ENCODE measurements at places on chromosomes 5 and 9. TPM values are rescaled to one million over a fixed set of nuclear protein-coding genes. Genes with fewer than 3 reads are reported as not detected.
A peak's percentile ranks its signal among the peaks of the same experiment; 100 is the strongest.

DNA sequence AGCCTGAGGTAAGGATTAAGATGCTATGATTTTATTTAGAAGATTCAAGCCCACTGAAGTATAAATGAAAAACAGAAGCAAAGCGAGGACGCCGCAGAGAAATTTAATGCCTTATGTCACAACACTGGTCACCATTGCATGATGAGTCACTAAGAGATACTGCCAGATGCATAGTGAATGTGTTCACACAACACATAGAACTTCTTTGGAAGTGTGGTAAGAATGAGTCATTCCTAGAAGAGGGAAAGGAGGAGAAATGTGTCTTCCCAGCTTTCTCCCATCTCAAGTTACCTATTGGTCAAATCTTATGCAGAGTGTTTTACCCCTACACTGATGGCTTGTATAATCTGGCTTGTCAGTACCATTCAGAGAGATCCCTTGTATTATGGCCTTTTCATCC, 465.3 kb upstream of the ARRDC3 start:
- DNase-seq, result no peak

GRCh38 chr9:259405-260404, 45.0 kb downstream of the DOCK8 start:
- no peak for DNase-seq

- DNase-seq, result no peak
Measured at GRCh38 chr9:70832492-70832891, 288.9 kb downstream of the TRPM3 start.

DNA sequence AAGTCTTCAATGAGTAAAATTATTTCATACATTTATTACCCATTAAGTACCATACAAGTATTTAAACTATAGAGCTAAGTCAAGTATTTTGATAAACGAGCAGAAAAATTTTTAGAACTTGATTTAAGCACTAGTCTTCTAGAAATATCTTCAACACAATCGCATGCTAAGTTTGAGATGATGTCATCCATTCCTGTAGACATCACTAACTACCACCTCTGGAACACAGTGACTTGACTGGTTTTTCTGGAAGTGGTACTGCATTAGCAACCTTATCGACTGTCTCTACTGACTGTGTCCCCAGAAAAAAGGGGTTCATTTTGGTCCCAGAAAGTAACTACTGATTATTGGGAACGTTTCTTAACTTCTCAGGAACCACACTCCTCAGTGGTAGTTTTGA, 69.0 kb downstream of the CDC14B start:
- no peak for DNase-seq

- no peak for DNase-seq
Measured at GRCh38 chr9:93011114-93011513, 47.4 kb upstream of the SUSD3 start.

- no peak for DNase-seq
Measured at GRCh38 chr9:126678989-126679388, 65.3 kb downstream of the LMX1B start.

GRCh38 chr9:133117271-133118178, 3.5 kb downstream of the RALGDS start:
- peak; percentile 77 for DNase-seq

GRCh38 chr5:16685069-16685468, 68.3 kb upstream of the RETREG1 start:
- DNase-seq, result no peak

- DNase-seq, result no peak
Measured at GRCh38 chr9:100430286-100430940, 3.5 kb downstream of the MSANTD3 start.

GRCh38 chr9:3006851-3007250, 163.0 kb upstream of the PUM3 start:
- DNase-seq, result no peak

DNA sequence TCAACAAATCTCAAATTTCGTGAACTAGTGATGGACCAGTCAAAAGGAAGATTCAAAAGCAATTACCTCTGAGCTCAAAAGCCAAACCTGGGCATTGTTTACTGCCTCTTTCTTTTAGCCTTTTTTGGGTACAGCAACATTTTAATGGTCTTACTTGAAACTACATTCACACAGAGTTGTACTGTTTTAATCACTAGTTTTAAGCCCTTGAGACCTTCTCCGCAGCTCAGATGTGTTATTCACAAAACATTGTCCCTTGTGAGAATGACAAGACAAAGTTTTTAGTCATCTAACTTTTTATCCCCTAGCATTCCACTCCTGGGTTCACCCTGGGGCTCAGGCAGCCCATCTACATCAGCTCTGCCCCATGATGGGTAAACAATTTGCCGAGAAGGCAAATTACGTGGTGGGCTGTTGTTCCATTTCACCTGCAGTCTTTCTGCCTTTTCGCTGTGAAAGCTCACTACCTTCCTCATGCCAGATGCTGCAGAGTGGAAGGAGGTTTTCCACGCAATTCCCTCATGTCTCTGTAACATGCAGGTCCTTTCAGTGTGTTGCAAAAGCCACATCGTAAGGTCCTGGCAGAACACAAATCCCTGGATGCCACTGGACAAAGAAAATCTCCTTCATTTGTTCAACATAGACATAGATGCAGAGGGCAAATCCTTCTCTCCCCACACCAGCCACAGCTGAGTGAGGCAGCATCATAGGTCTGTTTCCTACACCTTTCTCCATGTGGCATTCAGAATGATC, 175.7 kb downstream of the EBF1 start:
- DNase-seq, result no peak

DNA sequence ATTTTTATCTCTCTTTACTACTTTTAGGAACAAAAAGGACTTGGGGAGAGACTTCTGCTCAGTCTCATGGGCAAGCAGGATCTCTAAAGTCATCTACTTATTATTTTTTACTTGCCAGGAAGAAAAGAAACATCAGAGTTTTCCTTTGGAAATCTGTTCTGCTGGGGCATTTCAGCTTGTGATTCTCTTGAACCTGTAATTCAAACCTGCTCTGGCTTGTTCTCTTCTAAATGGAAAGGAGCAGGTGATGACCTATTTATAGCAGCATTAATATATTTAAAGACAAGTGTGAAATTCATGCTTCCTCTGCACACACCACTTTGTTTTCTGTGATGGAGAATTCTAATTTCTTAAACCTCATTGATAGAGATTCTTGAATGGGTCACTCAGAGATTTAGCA, 2.0 kb downstream of the ADCY2 start:
- no peak for DNase-seq

GRCh38 chr5:6812800-6813731, 99.8 kb downstream of the TENT4A start:
- DNase-seq, result no peak

DNA sequence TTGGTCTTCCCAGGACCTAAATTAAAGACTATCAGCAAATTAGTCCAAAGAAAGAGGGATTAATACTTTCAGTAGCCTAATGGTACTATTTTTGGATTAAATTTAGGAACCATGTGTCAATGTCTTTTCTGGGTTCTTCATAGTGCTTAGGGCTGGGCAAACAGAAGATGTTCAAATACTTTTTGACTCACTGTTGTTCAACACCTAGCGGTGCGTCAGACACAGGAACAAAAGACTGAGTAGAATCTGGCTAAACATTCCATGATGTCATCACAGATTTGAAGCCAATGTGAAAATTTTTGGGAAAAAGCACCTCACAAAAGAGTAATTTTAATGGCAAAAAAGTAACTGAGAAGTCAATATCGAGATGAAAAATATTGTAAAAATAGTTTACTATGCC, 544.4 kb downstream of the EFNA5 start:
- no peak for DNase-seq

- DNase-seq, result no peak
Measured at GRCh38 chr5:96247097-96247701, 185.8 kb downstream of the PCSK1 start.

GRCh38 chr9:76855015-76855414, 50.9 kb downstream of the PRUNE2 start:
- no peak for DNase-seq

Gene ELOVL7
- 2.3 TPM for total RNA-seq

Gene BARX1
- not detected for total RNA-seq

Gene PIP5KL1
- total RNA-seq, result 1.7 TPM

Gene SPATA31A3
- not detected for total RNA-seq

Gene ZNF618
- 5.2 TPM for total RNA-seq

Gene LCN1
- total RNA-seq, result not detected

Gene NOL6
- total RNA-seq, result 20.7 TPM

Gene PRRT1B
- total RNA-seq, result not detected
